ENCODE measurements at places on chromosomes 4 and X.

GRCh38 chr4:25235401-25235800, 1.6 kb downstream of the PI4K2B start:
- DNase-seq: no peak

- no peak for DNase-seq
Observed at GRCh38 chr4:87851953-87852352, 19.2 kb downstream of the MEPE start.

GRCh38 chrX:53093177-53093655, 726 bp upstream of the KANTR start:
- DNase-seq: peak; percentile 58

GRCh38 chr4:107699466-107700206, 20.4 kb downstream of the PAPSS1 start:
- DNase-seq: no peak

- DNase-seq: no peak
Observed at GRCh38 chr4:84803720-84804119, 162.8 kb downstream of the WDFY3 start.

GRCh38 chrX:11666164-11666563, 444 bp upstream of the ARHGAP6 start:
- DNase-seq: no peak

Data from activated gamma-delta T cell treated with anti-CD3 and anti-CD28 coated beads, Interleukin-2, amount 50 U/mL, for 16 hours (primary cell).